Nucleus accumbens (tissue), 56 donors: ENCODE measurements at places on chromosomes 3 and 15.

GRCh38 chr3:46674031-46674845 lies 19.2 kb downstream of the ALS2CL start:
- no peak for DNase-seq

DNA sequence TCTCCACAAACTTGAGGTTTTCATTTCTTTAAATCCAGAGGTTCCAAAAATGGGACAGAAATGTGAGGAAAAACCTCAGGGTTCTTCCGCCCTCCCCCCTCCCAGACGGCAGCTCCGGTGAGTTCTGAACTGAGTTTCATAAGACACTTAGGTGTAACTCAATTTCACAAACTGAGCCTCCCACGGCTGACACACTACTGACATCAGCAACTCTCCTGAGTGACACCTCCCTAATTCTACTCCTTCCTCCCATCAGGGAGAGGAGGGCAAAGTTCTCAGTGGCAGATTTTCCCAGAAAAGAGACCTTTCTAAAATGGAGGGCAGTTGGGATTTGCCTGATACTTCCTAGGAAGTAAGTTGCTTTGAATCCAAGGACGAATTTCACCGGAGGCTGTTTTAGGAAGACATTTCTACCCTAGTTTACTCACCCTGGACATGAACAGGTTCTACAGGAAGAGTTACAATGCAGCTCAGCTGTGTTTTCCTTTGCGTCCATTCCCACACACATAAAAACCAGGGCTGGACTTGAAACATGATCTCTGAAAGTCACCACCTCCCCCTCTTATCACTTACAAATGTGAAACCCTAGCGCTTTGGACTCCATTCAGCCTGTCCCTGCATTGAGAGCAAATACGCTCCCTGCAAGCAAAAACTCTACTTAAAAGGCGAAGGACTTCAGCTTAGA lies 78.1 kb upstream of the LMOD3 start:
- DNase-seq, result no peak

DNA sequence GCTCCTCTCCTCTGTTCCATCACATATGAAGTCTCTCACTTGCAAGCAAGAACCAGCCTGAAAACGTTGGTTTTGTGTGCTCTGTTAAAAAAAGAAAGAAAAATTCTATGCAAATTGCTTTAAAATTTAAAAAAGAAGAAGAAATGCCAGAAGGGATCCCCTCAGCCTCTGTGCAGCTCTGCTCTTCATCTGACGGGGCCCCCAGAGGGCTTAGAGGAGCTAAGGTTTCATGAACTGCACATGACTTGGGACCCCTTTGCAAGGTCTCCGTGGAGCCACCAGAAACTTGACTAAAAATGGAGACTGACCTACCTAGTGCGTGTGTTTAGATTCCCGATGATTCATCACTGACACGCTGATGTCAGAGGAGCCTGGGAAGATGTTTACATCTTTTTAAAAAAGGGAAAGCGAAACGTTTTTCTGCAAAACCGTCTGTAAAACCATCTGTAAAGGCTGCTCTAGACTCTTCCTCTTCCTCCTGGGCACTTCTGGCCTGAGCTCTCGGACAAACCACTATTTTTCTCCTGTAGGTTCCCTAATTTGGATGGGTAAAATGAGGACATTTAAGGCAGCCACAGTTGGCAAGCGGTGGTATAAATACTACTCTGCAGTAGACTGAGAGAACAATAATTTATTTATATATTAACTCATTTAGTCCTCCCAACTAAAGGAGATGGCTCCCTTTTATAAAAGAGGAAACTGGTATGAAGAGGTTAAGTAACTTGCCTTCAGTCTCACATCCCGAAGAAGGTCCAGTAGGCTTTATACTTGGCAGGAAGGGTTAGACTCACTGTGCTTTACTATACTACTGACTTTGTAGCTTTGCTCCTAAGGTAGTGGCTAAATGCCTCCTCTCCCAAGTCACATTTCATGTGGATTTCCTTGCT lies 67.2 kb upstream of the POLG start:
- no peak for DNase-seq

- no peak for DNase-seq
These were observed 80.7 kb downstream of the NR1I2 start for GRCh38 chr3:119862616-119863015.

GRCh38 chr15:75454471-75455378 lies 3.2 kb upstream of the SIN3A start:
- peak; percentile 91 for DNase-seq

- DNase-seq, result no peak
These were observed 44.0 kb downstream of the GOLGB1 start for GRCh38 chr3:121705541-121705940.

DNA sequence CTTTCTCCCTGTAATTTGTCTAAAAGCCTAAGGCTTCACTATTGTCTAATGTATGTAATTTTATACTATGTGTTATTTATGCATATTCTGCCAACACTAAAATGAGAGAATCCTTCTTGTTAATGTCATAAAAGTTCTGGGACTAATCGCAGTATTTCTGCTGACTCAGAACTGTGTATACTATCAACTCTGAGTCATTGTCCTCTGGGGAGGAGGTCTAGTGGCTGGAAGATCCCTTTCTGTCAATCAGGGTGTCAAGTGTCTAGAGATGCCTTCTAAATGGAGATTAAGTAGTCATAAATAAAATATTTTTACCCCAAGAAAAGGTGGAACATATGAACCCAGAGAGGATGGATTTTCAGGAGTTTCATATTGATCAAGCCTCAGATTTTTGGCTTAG lies 473.4 kb downstream of the AGBL1 start:
- no peak for DNase-seq

DNA sequence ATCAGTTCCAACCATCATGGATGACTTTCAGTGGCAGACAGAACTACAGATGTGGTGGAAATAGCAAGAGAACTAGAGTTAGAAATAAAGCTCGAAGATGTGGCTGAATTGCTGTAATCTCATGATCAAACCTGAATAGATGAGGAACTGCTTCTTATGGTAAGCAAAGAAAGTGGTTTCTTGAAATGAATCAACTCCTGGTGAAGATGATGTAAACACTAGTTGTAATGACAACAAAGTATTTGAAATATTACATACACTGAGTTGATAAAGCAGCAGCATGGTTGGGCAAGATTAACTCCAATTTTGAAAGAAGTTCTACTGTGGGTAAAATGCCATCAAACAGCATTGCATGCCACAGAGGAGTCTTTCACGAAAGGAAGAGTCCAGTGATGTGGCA lies 131.7 kb upstream of the FAM3D start:
- DNase-seq, result no peak

GRCh38 chr15:29921130-29921601 lies 98.9 kb upstream of the TJP1 start:
- DNase-seq, result peak; percentile 12

DNA sequence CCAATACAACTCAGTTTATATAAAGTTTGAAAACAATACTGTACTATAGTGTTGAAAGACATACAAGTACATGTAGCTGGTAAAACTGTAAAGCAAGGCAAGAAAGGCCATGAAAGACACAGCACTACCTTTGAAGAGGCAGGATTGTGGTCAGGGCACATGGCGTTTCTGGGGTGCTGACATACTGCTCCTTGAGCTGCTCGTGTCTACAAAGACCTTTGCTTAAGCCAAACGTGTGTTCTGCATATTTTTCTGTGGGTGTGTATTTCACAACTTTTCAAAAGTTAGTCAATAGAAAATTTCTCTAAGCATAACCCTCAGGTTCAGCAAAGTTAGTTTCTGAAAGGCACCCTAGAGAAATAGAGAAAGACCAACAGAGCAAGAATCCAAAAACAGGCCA lies 14.1 kb upstream of the TOPAZ1 start:
- no peak for DNase-seq

GRCh38 chr15:61184431-61184830 lies 44.7 kb downstream of the RORA start:
- no peak for DNase-seq

GRCh38 chr3:187321766-187322165 lies 30.2 kb upstream of the MASP1 start:
- no peak for DNase-seq

DNA sequence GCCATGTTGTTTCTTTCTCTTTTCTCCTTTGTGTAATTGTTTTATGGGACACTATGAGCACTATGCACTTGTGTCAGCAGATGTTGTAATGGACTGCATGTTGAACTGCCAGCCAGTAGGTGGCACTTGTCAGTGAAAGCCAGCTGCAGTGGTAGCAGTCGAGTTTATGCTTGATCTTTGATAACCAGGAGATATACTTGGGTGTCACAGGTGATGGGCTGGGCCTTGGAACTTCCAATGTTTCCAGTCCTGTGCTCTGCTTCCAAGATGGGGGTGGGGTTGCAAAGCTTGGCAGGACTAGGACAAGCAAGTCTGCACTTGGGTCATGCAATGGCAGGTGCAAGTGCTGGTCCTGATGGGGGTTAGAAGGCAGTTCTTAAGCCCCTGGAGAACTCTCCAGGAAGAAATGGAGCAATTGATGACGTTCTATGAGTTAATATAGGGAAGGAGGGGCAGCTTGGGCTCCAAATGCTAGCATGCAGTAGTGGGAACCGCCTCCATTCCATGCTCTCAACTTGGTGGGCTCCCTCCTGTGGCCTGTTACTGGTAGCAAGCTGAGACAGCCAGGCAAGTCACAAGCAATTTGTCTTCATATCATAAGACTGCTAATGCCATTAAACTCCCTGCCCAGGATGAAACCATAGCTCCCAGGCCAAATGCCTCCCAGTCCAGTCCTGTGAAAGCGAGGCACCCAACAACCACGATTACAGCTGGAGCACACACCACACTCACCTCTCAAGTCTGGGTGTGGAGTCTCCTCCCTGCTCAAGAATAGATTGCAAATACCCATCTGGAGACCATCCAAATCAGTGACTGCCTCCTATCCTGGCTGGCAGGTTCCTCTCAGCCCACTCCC lies 287.2 kb downstream of the CGGBP1 start:
- no peak for DNase-seq

DNA sequence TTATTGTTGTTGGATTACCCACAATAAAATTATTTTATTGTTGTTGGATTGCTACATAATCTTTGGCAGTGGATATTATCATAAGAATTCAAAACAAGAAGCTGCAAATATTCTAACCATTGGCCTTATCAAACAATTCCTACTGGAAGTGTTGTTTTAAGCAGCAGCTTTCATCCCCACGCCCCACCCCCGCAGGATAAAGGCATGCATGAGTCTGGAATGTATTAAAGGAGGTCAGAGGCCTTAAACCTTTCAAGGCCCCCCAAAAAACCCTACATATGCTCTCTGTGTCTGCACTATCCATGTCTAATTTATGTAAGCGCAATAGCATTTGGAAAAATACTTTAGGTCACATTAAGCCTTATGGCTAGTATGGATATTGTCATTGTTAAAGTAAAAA lies 23.1 kb downstream of the P3H2 start:
- DNase-seq, result no peak

GRCh38 chr15:47756872-47757271 lies 39.6 kb downstream of the SEMA6D start:
- no peak for DNase-seq

GRCh38 chr15:32843219-32843815 lies 125.5 kb downstream of the GREM1 start:
- DNase-seq, result no peak

DNA sequence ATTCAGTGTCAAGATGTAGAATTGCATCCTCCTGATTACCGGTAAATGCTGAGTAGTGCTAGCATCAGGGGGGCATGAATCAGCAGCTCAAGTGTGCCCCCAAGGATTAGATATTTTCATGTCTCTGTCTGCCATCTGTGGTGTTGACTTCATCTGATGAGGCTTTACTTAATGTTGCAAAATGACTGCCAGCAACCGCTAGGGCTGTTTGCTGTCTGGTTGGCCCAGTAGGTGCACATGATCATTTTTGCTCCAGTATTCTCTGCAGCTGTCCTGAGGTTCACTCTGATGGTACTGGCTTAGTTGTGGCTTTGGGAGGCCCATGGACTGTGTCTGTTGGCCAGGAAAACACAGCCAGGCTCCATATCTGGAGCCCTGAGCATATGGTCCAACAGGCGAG lies 316.4 kb downstream of the SOX2 start:
- DNase-seq, result no peak

GRCh38 chr3:87626546-87626945 lies 350.2 kb upstream of the POU1F1 start:
- DNase-seq, result no peak

DNA sequence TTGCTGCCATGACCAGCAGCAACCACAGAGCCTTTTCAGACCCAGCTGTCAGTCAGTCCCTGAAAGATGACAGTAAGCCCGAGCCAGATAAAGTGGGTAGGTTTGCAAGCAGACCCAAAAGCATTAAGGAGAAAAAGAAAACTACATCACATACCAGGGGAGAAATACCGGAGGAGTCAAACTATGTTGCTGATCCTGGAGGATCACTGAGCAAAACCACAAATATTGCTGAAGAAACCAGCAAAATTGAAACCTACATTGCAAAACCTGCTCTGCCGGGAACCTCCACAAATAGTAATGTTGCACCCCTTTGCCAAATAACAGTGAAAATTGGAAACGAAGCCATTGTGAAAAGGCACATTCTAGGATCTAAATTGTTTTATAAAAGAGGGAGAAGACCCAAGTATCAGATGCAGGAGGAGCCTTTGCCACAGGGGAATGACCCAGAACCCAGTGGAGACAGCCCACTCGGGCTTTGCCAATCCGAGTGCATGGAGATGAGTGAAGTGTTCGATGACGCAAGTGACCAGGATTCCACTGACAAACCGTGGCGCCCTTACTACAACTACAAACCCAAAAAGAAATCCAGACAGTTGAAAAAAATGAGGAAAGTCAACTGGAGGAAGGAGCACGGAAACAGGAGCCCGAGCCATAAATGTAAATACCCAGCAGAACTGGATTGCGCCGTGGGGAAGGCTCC lies 42.1 kb upstream of the RASA2 start:
- DNase-seq, result no peak

- no peak for DNase-seq
These were observed 81.4 kb downstream of the TM4SF4 start for GRCh38 chr3:149555927-149556326.

DNA sequence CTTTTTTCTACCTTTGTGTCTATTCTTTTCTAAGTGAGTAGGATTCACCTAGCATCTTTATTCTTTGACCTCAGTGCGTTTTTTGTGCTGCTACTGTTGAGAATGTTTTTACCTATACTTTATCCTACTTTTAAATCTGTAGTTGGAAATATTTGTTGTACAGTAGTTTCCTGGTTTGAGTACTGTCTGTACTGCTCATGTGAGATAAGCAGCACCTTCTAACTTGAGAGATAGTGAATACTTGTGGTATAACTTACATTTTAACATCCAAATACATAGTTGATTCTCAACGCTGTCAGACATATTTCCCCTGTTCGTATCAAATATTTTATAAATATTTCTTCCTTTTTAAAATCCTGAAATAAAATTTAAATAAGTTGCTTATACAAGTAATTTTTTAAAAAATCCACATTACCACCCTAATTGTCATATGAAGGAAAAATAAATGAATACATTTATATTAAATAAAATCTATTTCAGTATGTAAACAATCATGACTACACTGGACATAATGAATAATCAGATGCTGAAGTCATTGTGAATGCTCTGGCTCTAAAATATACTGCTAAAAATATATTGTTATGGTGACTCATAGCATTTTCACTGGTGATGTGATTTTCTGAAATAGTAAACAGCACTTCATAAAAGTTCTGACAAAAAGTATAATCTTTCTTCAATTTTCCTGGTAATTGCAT lies 17.4 kb downstream of the ATP11B start:
- no peak for DNase-seq

GRCh38 chr3:159319156-159319555 lies 517.3 kb downstream of the MFSD1 start:
- DNase-seq, result no peak
